HuH-7 (cell line): ENCODE measurements at places on chromosomes 16 and 17.

- DNase-seq: no peak
Measured at GRCh38 chr17:20279631-20280030, 187.7 kb downstream of the LGALS9B start.

GRCh38 chr16:51012396-51012795, 138.7 kb downstream of the SALL1 start:
- DNase-seq: peak; percentile 23

GRCh38 chr17:1997289-1997926, 27.7 kb downstream of the RTN4RL1 start:
- DNase-seq: peak; percentile 50

DNA sequence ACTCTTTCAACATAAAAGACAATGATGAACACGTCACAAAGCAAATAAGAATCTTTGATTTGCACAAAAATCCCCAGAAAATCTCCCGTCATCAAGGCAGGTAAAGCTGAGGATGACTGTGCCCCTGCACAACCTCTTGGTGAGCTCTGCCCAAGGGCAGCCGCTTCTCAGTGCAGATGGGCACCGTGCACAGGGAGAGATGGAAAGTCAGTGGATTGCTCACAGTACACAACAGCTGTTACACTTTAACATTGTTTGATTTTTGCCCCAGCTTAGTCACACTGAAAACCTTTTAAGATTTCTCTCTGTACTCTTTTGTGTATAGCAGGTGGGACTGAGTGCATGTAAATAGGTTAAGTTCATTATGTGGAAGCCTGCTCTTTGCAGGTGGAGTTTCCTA, 104.2 kb downstream of the CDK5R1 start:
- no peak for DNase-seq

DNA sequence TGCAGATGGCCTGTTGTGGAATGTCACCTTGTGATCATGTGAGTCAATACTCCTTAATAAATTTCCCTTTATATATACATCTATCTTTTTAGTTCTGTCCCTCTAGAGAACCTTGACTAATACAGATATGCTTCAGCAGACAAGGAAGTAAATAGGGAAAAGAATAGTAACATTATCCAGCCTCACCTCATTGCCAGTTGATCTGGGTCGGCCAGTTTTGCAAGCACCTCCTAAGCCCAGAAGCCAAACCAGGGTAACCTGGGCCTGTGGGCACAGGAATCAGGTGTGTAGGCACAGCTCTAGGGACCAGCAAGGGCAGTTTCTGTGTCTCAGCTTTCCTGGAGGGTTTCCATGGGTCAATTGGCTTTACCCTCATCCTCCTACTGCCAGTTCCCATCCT, 11.9 kb upstream of the CCL17 start:
- no peak for DNase-seq

DNA sequence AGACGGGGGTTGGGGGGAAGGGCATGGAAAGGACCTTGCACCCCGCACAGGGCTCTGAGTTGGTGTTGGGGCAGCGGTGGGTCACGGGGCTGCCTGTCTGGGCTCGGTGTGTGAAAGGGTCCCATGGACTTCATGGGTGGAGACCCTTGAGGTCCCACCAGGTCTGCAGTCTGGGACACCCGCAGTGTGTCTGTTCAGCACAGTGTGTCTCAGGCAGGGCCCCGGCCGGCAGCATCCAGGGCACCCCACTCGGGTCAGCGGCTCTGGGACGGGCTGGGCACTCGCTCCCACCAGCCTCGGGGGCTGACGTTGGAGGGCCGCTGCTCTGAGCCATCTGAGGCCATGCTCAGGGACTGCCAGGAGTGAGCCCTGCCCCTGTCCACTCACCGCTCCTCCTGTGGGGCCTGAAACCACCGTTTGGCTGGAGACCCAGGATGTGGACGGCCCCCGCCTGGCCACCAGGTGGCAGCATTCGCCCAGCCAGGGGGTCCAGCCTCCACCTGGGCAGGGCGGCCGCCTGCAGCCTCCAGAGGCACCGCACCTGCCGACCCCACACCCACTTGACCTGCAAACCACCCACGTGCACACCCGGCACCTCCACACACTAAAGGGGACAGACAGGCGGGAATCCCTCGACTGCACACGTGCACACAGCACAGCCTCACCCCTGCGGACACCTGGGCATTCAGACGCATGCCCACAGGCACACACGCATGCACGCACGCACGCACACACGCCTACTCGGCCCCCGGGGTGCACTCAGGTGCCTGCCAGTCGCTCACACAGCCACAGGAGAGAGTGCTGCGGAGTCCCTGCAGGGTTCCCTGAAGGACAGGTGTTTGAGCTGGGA, 10.1 kb upstream of the ZFPM1 start:
- peak; percentile 100 for DNase-seq

GRCh38 chr16:50428116-50428515, 59.3 kb upstream of the BRD7 start:
- no peak for DNase-seq

DNA sequence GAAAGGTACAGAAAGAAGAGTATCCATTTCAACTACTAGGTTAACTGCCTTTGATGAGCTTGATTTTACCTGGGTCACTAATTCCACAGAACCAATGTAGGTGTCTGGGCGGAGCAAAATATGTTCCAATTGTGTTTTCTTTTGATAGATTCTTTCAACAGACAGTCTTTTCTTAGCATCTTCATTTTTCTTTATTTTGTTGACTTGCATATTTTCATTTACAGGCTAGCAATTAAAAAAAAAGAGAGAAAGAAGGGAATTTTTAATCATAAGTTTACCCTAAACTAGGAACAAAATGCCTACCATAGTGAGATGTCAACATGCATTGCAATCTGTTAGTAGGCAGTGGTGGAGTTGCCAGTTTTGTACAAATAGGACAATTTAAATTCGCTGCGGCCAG, 1.0 kb downstream of the TOP2A start:
- DNase-seq: no peak

GRCh38 chr16:31127182-31127581, 8.3 kb downstream of the PRSS8 start:
- no peak for DNase-seq

- DNase-seq: no peak
Measured at GRCh38 chr16:70434484-70435260, 4.2 kb downstream of the ST3GAL2 start.

GRCh38 chr17:81863123-81863675, 2.9 kb upstream of the P4HB start:
- DNase-seq: no peak

- DNase-seq: no peak
Measured at GRCh38 chr16:66294507-66294906, 72.0 kb upstream of the CDH5 start.

- no peak for DNase-seq
Measured at GRCh38 chr16:15775209-15775608, 81.6 kb downstream of the MYH11 start.

- DNase-seq: no peak
Measured at GRCh38 chr17:50210240-50211225, 9.1 kb upstream of the COL1A1 start.

DNA sequence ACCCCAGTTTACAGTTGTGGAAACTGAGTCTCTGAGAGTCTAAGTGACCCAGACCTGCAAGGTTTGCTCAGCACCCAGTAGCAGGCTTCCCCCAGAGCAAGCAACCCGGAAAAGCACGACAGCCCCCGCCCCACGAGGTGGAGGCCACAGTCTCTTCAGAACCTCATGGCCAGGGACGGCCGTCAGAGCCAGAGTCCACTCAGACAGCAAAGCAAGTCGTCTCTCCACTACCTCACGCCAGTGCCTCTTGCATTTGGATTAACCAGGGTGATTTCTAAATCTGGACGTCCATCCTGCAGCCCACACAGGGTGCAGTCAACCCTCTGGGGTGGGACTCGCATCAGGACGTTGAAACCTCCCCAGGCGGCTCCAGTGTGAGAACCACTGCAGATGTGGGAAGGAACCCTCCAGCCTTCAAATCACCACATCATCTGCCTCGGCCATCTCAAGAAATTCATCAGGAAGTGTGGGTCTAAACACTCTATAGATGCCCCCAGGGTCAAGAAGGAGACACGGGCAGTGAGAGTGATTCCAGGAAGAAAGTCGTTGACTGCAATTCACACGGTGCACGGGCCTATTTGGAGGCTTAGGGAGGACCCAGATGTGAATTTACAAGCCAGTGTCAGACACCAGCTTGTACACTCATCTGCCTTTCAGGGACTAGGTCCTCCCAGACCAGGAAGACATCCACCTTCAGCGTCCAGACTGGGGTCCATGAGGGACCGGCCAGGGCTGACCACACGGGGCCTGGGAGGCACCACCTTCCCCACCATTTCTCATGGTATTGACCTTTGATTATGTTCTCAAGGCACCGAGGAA, 20.2 kb upstream of the RBFOX3 start:
- no peak for DNase-seq

DNA sequence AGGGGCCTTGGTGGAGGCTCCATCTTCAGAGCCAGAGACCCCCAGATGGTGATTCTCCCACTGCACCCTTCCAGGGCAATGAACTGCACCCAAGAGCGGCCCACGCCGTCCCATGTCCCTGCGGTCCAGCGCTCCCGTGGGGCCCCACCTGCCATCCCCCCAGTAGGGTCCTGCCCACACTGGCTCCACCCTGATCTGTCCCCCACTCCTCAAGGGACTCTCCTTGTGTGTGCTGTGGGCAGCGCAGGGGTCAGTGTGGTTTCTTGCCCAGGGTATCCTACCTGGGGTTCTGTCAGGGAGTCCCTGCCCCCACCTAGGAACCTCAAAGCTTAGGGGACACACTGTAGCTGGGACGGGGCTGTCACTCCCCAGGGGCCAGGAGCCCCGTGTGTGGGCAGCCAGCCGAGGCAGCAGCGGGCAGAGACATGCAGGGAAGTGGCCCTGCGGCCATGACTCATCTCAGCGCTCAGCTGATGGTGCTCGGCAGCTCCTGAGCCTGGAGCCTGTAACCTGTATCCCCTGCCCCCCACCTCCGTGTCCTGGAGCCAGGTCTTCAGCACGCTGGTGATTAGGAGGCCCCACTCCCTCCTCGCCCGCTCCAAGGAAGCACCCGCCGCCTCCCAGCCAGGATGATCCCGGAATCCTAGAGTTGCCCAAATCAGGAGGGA, 35.7 kb upstream of the SSTR5 start:
- DNase-seq: no peak

DNA sequence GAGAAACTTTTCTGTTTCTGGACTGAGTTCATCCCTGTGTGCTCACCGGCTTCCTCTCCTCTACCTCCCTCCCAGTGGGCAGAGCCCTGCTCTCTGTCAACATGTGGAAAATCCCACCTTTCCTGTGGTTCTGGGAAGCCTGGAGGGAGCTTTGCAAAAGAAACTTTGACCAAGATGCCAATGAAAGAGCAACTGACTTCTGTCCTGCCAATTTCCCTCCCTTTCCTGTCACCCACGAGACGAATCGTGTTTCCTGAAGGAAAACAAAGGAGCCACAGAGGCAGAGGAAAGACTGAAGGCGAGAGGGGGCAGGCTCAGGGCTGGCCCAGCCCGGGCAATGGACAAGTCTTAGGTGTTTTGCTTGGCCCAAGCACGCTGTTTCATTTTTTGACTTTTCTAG, 82.8 kb downstream of the PLCG2 start:
- no peak for DNase-seq

DNA sequence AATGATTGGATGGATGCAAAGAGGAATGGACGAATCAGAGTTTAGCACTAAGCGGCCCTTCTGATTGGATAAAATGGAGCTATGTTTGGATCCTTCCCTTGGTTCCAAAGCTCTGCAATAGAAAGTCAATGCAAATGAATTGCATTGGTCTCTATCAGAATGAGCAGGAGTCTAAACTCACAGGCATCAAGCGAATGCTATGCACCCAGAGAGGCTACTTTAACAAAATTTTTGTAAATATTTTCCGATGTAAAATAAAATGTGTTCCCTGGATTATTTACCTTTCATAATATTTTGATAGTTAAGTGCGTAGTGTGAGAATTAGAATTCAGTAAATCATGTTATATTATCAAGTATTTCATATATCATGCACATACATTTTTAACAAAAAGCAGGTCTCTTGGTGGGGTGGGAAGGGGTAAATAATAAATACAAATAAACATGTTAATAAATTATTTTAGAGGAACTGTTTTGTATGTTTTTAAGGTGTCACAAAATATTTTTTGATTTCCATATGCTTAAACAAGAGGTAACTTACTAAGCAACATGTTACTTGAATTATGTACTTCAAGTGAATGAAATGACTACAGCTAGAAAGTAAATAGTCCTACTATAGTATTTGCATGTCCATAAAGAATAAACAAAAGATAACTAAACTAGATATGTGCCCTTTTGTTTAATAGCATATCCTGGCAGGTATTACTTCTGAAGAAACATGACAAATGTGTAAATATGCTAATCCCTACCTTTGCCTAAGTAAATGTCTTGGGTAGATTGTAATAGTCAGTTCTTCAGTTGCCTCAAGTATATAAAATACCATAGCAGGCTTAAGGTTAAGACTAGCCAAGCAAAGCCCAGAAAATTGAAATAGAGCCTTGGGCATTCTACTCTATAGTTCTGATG, 4.4 kb upstream of the UNK start:
- DNase-seq: no peak

GRCh38 chr17:70313086-70313852, 143.9 kb downstream of the KCNJ2 start:
- DNase-seq: no peak

GRCh38 chr17:44776628-44777393, 18.0 kb downstream of the ADAM11 start:
- no peak for DNase-seq

- no peak for DNase-seq
Measured at GRCh38 chr17:75502721-75503329, 12.5 kb downstream of the CASKIN2 start.

DNA sequence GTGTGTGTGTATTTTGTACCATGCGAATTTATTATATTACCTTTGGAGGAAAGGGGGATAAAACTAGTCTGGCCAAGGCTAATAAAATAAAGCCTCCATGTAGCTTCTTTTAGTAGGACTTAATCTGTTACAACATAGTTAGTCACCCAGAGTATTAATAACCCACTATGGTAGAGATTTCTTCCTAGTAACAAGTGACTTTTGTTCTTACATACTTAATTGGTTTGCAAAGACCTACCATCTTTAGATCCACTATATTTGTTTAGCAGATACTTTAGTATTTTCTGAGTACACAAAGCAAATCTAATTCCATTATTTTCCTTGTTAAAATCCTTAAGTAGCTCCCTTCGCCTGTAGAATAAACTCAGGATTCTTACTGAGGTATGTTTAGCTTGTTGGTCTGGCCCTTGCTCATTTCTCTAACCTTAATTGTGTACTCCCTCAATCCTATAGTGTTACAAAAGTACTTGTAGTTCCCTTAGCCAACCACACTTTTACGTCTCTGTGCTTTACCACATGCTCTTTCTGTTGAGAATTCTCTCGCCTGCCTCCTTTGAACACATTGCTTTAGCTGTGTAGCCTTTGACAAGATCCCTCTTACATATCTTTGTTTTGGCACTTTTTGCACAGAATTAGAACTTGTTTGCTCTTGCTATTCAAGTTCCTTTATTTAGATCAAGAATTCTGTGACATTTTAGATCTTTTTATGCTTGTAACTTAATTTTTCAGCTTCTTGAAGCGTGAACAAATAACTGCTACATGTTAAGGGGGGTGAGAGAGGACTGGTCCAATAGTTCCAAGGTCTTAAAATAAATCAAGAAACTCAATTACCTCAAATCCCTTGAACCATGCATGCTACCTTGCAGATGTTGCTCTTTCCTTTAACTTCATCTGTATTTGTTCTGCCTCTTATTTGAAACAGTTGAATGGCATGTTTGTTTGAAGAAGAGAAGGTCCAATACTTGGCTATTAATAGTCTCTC, 23.8 kb downstream of the CLTC start:
- DNase-seq: no peak
